ENCODE measurements at places on chromosomes 6 and 20.
A peak's percentile ranks its signal among the peaks of the same experiment; 100 is the strongest.

DNA sequence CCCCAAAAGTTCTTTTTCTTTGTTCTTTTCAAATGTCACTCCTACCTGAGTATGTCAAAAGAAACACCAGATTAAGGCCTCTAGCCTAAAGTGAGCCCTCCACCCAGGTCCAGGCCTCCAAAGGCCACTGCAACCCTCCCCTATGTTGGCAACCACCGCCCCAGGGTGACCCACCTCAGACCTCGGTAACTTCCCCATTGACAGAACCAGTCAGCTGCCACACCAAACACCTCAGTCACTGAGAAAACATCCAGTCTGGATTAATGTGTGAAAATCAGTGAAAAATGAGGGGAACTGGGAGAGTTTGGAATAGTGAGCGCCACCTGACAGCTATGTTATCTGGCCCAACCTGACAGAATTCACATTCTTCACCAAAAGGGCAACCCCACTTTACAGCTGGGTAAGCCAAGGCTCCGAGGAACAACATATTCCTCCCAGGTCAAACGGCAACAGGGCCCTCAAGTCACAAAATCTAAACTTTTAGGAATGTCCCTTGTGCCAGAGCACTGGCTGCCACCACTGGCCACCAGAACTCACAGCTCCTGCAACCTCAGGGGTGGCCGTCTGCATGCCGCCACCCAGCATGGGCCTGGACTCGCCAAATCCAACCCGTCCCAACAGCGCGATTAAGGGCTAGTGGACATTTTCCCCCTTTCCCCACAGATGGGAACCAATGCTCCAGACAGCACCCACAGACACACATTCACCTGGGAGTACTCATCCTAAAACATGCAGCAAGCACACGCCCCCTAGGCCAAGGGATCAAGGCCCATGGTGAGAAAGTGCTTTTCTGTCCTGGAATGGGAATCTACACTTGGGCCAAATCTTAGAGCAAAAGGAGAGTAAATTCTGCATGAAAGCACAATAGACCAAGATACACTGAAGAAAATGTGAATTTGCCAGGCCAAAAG lies 4.8 kb downstream of the TAF4 start:
- DNase-seq: no peak

- no peak for DNase-seq
Measured at GRCh38 chr20:55166063-55166462, 690.7 kb downstream of the DOK5 start.

DNA sequence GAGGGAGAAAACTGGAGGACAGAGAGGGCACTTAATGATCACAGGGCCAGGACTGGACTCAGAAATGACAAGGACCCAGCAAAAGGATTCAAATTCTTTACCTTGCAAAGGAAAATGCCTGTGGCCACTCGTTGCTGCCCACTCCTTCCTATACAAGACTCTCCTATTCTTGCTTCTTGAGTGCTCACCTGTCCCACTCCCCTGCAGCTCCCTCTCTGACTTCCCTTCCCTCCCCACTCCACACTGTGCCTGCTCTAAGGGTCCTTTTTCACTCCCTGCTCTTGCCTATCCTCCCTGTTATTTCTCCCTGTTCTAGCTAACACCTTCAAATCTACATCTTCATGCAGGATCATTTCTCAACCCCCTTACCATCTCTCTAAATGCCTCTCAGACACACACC lies 56.1 kb downstream of the UNC5CL start:
- no peak for DNase-seq

- DNase-seq: no peak
Measured at GRCh38 chr6:53768636-53769035, 26.2 kb upstream of the LRRC1 start.

DNA sequence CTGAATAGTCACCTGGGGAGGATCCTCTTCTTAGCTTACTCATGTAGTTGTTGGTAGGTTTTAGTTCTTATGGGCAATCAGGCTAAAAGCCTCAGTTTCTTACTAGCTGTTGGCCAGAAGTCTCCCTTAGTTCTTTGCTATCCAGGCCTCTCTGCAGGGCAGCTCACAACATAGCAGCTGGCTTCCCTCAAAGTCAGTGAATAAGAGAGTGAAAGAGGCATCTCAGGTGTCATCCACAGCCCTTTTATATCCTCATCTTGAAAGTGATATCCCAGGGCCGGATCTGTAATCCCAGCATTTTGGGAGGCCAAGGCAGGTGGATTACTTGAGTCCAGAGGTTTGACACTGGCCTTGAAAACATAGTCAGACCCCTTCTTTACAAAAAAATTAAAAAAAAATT lies 42.1 kb upstream of the FOXA2 start:
- DNase-seq: no peak

- no peak for DNase-seq
Measured at GRCh38 chr6:158528826-158529225, 31.1 kb upstream of the TMEM181 start.

DNA sequence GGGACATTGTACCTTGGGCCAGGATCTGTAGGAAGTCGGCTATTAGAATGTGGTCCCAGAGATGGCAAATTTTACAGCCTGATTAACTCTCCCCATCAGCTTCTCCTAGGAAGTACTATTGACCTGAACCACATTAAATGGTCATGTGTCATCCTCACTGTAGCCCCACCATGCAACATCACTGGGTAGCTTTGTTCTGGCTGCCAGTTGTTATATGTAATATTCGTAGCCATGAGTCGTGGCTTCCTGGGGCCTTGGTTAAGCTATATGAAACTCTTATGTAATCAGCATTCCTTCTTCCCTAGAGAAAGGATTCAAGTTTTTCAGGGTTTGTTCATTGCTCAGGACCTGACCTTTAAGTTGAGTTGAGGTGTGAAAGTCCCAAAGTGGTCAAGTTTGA lies 125.7 kb downstream of the ANKS1A start:
- DNase-seq: no peak

DNA sequence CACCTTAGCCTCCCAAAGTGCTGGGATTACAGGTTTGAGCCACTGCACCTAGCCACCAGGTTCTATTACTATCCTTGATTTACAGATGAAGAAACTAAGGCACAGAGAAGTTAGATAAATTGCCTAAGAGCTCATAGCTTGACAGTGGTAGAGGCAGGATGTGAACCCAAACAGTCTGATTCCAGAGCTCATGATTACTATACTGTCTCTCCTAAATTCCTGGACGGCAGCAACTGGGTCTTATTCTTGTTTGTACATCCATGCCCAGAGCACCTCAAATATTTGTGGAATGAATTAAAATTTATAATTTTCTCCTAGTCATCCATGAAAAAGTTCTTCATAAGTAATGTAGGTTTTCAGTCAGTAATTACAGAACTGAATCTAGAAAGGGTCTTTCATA lies 15.1 kb downstream of the PDSS2 start:
- no peak for DNase-seq

DNA sequence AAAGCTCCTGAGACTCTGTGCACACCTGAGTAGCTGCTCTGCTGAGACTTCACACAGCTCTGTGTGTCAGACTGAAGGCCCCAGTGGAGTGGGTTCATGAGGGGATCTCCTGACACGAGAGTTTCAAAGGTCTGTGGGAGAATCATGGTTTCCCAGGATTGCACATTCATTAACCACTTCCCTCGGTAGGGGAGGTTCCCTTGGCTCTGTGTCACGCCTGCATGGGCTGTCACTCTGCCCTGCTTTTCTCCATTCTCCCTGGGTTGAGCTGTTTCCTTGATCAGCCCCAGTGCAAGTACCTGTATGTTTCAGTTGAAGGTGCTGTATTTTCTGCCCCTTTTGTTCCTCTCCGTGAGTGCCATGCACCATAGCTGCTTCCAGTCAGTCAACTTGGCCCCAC lies 236.9 kb downstream of the EPM2A start:
- no peak for DNase-seq

GRCh38 chr20:46789339-46790028 lies 80.0 kb downstream of the SLC2A10 start:
- no peak for DNase-seq

DNA sequence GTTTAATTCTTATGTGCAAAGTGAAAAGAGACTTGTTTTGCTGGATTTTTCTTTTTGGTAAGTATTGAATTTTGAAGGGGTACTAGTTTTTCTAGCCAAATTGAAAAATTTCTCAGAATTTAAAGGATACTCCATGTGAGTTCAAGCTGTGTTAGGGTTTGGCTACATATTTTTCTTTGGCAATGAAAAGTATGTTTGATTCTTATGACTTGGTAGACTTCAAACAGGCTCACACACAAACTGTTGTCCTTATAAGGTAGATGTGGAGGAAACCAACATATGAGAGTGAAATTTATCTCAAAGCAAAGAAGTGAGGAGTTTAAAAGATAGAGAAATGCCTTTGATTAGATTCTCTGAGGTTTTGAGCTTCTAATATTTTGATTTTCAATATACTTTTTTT lies 356.7 kb downstream of the BCKDHB start:
- no peak for DNase-seq

- DNase-seq: peak; percentile 51
Measured at GRCh38 chr6:41705996-41706835, 29.2 kb downstream of the TFEB start.

- no peak for DNase-seq
Measured at GRCh38 chr6:170257376-170257775, 33.5 kb downstream of the DLL1 start.

All from stimulated activated CD4-positive, alpha-beta T cell treated with anti-CD3 and anti-CD28 coated beads, Interleukin-12 subunit alpha, Interleukin-12 subunit beta, amount 100 ng/mL, for 24 hours (primary cell).